T-helper 22 cell (primary cell): ENCODE measurements at places on chromosomes 7 and 10.

- no peak for DNase-seq
Observed at GRCh38 chr7:22668971-22669401, 58.0 kb upstream of the IL6 start.

GRCh38 chr7:34333184-34333583, 324.8 kb upstream of the NPSR1 start:
- DNase-seq = no peak

DNA sequence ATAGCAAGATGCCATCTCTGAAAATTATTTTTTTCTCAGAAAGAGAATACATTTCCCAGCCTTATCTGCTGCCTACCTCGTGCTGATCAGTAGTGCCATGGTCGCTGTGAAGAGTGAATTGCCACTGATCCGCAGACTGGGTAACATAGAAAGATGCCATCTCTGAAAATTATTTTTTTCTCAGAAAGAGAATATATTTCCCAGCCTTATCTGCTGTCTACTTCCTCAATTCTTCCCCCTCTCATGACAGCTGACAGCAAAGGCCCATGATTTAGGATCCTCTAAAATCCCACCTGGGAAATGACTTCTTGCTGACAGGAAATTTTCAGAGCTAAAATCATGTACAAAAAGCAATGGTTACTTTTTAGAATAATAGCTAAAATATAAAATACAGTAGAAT, 92.5 kb upstream of the AHR start:
- no peak for DNase-seq

- no peak for DNase-seq
Observed at GRCh38 chr7:26049081-26049480, 102.9 kb upstream of the NFE2L3 start.

GRCh38 chr10:79322616-79323543, 24.4 kb upstream of the PPIF start:
- peak; percentile 78 for DNase-seq

GRCh38 chr10:131044379-131045111, 267.0 kb downstream of the TCERG1L start:
- DNase-seq = no peak
